ENCODE measurements at places on chromosomes 1 and 21.

DNA sequence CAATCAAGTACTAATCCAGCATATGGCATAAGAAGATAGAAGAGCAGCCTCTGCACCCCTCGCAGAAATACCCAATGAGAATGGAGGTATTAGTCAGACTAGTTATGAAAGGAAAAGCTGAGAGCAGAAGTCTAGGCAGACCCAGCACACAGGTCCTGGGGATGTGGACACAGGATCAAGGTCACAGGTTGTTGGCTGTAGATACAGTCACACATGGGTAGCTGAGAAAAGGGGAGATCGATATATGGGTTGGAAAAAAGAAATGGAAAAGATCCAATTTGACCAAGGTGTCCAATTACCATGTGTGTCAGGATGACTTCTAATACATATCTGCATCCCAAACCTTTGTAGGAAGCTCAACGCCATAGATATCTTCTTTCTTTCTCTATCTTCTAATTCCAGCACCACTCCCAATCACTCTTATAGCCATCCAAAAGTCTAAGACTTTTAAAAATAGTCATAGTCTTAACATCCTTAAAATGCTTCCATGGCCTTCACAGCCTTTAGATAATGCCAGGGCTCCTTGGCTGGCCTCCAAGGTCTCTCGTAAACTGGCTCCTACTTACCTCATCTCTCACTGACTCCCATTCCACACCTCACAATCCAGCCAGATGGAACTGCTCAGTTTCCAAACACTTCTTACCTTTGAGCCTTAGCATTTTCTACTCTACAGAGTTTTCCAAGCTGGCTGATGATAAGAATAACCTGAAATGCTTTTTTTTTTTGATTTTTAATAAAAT lies 8.3 kb upstream of the ZC3H11B start:
- DNase-seq, result no peak

DNA sequence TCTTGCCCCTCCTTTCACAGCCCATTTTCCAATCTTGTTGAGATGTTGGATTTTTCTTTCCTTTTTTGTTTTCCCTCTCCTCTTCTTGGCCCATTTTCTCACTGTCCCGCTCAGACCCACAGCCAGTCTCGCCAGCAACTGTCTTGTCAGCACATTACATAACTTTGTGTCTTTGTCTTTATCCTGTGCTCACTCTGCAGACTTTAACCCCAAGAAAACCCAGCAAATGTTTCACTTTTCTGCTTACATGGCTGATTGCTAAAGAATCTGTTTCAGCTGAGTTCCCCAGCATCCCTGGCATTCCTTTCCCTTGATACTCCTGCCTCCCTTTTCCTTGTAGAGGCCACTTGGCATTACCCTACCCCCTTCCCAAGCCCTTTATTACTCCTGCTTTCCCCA lies 74.6 kb downstream of the ZNF648 start:
- DNase-seq, result no peak

DNA sequence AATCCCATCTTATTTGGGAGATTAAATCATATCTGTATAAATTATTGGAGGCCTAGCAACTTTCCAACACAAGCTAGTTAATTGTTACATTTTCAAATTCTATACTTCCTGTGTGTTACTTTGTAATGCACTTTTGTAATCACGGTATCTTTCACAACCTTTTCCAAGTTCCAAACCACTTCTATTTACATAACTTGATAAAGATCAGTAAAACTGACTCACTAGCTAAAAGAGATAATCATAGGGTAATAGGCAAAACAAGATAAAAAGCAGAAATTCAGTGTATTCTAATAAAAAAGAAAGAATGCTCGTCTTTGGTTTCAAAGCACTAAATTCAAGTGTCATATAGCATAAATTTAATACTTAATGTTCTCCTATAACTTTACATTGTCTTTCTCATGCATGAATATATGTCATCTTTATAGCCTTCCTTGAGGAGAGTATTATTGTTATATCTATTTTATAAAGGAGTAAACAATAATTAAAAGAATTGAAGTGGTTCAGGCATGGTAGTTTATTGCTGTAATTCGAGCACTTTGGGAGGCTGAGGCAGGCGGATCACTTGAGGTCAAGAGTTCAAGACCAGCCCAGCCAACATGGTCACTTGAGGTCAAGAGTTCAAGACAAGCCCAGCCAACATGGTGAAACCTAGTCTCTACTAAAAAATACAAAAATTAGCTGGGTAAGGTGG lies 66.4 kb downstream of the RGS13 start:
- DNase-seq, result no peak

- DNase-seq, result no peak
Observed at GRCh38 chr1:201647094-201647493, 108.2 kb downstream of the NAV1 start.

DNA sequence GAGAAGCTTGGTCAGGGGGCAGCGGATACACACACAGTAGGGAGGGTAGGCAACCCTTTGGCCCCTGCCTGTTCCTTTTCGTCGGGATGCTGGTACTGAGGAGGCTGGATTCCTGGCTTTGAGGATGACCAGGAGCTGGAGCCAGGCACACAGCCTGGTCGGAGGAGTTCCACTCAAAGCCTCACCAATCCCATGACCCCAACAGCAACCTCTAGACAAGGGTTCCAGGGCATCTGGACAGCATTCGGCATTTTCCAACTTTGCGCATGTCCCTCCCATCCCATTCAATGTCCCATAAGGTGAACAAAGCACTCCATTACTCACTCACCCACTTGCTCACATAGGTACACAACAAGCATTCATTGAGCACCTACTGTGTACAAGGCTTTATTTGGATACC lies 42.6 kb upstream of the HMGB4 start:
- DNase-seq, result no peak

- no peak for DNase-seq
Observed at GRCh38 chr1:201786824-201787223, 42.1 kb upstream of the IPO9 start.

DNA sequence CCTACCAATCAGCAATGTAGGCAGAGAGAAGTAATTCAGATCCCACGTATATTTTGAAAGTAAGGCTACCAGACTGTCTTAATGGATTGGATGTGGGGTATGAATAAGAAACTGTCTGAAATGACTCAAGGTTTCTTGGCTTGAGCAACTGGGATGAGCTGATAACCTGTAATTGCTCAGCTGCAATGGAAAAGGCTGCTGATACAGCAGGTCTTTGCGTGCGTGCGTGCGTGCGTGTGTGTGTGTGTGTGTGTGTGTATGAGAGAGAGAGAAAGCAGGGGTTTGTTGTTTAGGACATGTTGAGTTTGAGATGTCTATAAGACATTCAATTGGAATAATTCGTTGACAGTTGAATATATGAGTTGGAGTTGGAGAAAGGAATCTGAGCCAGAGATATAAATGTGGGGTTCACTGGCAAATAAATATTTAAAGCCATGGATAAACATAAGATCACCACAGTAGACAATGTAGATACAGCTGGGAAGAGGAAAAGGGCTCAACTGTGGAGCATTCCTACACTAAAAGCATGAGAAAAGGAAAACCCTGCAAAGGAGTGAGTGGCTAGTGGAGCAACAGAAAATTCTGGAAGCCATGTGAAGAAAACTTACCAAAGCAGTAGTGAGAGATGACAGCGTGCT lies 72.9 kb downstream of the UCHL5 start:
- DNase-seq, result no peak

- no peak for DNase-seq
Observed at GRCh38 chr21:39066829-39067780, 116.1 kb downstream of the PSMG1 start.

- DNase-seq, result no peak
Observed at GRCh38 chr21:34815831-34816705, 147.3 kb downstream of the CLIC6 start.

DNA sequence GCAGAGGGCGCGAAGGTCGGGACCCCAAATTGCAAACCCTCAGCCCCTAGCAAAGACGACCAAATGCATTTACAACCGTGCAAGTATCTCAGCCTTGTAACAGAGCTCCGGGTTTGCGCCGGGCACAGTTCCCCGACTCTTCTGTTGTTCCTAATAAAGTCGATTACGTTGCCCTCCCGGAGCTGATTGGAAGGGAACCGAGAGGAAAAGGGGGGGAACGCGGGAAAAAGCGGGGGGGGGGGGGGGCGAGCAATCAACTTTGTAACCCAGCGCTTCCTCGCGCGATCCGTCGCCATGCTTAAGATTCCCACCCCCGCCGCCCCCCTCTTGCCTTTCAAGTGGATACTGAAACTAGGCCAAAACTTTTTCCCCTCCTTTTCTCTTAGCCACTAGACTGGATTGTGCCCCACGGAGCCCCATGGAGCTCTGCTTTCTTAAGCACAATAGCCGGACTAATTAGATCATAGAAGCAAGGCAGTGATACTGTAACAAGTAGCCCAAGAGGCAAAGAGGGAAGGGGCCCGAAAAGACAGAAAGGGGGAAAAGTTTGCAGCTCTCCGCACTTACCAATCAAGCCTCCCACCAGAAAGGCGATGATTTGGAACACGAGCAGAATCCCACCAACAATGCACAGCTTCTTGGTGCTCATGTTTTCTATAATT lies 565 bp downstream of the WLS start:
- no peak for DNase-seq

- DNase-seq, result no peak
Observed at GRCh38 chr1:67031121-67031858, 22.7 kb downstream of the SLC35D1 start.

DNA sequence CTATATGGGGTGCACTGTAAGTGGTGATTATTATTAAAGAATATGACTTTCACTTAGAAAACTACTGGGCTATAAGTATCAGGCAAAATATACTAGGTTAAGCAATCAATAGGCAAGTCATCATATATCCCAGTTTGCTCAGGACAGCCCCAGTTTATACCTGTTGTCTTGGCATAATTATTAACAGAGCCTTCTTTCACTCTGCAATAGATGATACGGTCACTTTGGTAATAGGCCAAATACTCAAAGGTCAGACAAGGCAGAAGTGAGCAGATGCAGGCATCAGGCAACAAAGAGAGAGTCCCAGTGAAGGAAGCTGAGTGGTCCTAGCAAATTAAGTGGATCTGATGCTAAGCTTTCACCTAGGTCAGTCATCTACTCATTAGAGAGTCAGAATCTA lies 599.9 kb downstream of the LMO4 start:
- DNase-seq, result no peak

DNA sequence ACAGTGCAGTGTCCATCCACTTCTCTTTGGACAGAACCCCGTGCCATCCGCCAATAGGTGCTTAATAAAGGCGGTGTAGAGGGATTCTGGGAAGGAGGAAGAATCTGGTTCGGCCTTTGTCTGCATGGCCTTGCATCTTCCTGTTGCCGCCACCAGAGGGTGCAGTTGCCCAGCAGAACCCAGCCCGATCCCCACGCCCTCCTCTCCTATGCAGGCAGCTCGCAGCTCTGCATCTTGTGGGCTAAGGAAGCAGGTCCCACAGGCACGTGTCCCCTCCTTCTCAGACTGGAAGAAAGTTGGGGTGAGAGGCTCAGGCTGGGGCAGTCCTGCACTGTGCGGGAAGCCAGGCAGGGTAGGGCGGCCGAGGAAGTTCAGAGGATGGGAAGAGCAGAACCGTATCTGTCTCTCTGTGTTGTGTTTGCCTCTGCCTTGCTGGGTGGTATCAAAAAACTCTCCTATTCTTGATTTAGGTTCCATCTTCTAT lies 20.8 kb downstream of the NAV1 start:
- no peak for DNase-seq

DNA sequence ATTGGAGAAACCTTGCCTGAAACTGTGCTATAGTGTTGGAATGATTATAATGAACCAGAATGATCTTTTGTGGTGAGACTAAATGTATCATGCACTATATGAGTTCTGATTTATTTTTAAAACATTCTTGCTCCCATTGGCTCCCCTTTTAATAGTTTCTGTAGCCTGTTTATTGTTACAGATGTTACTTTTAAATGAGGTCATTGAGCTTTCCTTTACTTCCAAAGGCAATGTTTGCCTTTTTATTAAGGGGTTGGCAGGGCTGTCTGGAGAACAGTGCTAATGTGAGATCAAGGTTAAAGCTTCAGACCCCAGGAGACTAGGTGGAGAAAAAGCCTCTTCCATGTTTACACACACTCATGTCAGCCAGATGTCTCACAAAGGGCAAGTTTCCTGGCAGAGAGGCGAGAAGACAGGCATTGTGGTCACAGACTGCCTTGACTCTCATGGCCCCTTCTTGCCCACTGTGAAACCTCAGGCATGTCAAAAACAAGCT lies 120.6 kb upstream of the RAVER2 start:
- DNase-seq, result no peak

GRCh38 chr1:169146576-169147214 lies 40.2 kb downstream of the ATP1B1 start:
- DNase-seq, result no peak

DNA sequence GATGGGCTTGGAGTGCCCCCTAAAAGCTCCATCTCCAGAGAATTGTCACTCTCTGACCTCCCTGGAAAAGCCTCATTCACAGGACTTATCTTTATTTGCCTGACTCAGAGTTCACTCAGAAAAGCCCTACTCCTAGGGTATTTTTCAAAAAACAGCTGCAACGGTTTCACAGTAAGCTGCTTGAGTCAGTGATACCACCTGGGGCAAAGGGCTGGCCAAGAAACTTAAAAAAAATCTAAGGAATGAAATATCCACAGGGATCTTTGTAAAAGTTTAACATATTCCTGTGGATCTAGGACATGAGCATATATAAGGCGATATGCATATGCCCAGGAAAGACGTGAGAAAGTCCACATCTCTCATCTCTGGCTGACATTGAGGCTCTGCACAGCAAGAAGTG lies 33.8 kb upstream of the TSPAN2 start:
- no peak for DNase-seq

DNA sequence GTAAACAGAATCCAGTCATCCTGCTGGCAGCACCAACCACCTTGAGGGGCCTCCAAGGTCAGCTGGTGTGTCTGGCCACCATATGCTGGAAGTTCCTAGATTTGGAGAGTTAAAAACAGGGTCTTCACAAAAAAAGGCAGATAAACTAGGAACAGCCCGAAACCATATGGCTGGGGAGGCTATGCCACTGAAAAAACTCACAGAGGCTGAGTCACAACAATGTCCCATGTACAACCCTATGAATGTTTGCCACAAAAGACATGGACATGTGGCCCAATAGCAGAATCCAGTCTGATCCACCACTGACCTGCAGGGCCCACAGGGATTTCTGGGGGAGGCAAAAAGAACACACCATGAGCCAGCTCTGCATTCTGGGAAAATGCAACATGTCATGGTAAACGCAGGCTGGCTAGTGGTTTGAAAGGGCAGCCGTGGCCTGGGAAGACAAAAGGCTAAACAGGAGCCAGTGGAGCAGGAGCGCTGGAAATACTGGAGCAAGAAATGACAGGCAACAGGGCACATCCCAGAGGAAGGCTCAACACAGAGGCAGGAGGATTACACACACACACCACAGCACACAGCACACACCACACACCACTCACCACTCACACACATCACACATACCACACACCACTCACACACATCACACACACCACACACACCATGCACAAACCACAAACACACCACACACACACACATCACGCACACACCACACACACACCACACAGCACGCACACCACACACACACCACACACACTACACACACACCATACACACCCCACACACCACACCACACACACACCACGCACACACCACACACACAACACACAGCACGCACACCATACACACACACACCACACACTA lies 55.4 kb downstream of the HSF2BP start:
- DNase-seq, result no peak

- no peak for DNase-seq
Observed at GRCh38 chr1:78113156-78113916, 67.6 kb downstream of the GIPC2 start.

- DNase-seq, result no peak
Observed at GRCh38 chr1:64691626-64692025, 53.2 kb upstream of the RAVER2 start.
